Ammon's horn (tissue), 1 donor: ENCODE measurements at places on chromosomes 16 and 17.

- DNase-seq, result no peak
Observed at GRCh38 chr17:80397034-80397387, 18.0 kb upstream of the ENDOV start.

DNA sequence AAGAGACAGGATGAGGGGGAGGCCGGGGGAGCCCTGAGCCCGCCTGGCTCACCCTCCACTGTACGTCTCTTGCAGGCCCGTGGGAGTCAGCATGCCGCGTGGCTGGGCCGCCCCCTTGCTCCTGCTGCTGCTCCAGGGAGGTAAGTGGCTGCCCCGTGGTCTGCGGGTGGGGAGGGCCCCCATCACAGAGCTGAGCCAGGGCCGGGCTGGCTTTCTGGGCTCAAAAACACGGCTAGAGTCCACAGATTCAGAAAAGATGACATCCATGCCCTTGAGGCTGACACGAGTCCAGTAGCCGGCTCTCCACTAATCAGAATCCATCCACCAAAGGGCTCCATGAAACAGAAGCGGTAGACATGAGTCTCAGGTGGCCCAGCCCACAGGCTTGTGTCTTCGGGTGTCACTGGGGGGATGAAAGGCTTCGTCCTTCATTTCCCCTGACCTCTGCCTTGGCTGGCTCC lies 28.0 kb downstream of the IL21R start:
- no peak for DNase-seq

- DNase-seq, result no peak
Observed at GRCh38 chr17:75288770-75289114, 491 bp downstream of the SLC25A19 start.

- DNase-seq, result no peak
Observed at GRCh38 chr16:88888461-88889387, 22.3 kb upstream of the PABPN1L start.

DNA sequence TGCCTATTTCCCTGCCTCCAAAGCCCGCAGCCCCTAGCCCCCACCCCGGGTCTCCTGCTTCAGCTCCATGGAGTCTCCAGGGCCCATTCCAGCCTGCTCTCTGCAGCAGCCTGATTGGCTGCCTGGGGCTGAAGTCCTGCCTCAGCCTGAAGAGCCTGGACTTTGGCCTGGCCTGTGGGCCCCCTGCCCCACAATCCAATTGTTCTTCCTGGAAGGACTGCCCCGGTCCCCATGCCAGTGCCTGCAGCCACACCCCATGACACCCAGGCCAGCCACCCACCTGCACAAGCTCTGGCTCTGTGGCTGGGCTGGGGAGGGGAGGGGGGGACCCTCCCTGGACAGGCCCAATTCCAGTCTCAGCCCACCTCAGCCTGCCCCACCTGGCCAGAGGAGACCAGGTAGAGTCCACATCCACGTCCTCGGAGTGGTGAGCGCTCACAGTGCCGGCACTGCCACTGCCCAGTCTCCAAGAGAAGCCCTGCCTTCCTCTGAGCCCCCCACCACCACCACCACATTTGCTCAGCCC lies 12.3 kb downstream of the ENPP7 start:
- DNase-seq, result no peak

DNA sequence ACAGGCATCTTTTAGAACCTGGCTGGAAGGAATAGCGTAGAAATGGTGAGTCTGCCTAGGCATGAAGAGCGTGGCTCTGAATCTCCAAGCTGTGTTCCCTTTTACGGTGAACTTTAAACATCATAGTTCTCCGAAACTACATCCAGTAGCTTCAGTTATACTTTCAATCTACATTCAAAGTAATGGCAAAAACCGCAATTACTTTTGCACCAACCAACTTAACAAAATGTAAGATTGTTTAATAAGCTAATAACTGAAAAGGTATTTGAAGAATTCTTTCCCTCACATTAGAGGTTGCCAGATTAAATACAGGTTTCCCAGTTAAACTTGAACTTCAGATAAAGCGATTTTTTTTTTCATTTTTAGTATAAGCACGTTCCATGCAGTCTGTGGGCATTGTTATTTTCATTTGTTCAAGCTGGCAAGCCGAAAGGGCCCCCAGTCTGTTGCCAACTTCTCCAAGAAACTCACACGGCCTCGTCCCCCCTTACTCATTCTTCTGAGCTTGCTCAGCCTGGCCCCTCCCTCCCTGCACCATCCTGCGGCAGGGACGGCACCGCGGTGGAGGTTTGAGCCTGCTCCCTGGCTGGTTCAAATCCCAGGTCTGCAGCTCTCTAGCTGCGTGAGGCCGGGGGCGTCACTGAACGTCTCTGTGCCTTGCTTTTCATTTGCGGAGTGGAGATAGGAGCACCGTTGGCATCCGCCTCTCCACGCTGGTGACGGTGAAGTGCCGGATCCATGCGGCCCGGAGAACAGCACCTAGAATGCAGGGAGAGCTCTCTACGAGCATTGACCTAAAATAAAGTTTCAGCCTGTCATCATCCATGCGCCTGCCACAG lies 3.5 kb upstream of the MTHFSD start:
- no peak for DNase-seq

DNA sequence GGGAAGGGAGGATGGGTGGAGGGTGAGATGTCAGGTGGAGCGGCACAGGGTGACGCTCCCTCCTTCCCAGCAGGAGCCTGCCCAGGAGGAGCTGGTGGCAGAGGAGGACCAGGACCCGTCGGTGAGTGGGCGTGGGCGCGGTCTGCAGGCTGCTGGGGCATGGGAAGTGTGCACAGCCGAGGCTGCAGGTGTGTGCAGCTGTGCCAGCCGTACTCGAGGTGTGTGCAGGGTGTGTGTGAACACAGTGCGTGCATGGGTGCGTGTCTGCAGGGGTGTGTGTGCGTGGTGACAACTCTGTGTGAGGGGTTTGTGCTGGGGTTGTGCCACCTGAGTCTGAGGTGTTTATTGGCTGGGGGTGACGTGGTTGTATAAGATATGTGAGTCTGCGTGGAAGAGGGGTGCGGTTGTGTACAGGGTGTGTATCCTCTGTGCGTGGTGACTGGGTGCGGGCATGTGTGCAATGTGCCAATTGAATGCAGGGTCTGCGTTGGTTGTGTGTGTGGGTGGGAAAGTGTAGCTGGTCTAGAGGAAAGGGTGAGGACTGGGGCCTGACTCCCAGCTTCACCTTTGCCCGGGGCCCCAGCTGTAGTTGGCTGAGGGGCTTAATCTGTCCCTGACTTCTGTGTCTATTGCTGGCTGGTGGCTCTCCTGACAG lies 670 bp downstream of the TNFSF12 start:
- no peak for DNase-seq

DNA sequence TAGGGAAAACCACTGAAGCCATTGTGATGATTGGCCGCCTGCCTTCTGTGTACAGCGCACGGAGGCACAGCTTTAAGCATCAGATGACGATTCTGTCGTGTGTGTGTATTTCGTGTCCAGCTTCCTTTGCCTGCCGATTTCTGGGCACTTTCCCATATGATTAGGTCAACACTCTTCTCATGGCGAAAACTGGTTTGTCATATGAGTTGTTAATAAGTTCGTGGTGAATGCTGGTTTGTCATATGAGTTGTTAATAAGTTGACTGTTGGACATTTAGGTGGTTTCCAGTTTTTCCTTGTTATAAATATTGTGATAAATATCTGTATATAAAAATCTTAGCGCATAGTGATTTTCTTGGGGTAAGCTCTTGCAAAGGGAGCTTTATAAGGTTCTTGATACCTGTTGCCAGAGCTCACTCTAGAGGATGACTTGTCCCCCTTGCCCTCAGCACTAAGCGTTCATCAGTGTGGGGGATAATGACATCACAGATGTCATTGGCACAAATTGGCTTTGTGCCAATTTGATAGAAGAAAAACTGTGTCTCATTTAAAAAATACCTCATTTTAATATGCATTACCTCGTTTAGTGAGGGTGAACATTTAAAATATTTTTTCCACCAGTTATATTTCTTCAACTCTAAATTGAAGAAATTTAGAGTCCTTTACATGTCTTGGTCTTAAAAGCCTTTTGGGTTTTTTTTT lies 40.0 kb downstream of the PGS1 start:
- no peak for DNase-seq

DNA sequence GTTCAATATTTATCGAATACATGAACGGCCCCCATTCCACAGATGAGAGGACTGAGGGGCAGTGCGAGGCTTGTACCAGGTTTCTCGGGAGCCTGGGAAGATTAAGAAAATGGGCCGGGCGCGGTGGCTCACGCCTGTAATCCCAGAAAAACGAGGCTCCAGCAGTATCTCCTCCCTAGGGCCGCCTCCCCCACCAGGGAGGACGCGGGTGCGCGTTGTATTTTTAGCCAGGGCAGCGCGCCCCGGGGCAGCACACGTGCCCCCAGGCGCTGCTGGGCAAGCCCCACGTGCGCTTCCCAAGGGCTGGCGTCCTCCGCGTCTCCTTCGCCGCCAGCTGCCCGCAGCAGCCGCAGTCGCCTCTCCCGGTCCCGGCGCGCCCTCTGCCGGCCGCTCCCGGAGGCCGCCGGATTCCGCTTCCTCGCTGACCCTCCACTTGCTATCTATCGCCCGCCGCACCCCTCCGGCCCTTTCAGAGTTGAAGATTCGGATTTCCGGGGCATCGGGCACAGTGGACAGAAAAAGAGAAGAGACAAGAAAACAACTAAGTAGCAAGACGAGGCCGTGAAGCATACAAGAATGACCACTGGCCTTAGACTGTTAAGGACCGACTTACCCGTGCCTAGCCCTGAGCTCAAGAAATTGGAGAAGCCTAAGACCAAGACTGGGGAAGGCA lies 1.9 kb upstream of the YBX2 start:
- peak; percentile 83 for DNase-seq

- DNase-seq, result no peak
Observed at GRCh38 chr16:3478242-3478925, 16.9 kb downstream of the C16orf90 start.

- no peak for DNase-seq
Observed at GRCh38 chr17:64196601-64197000, 66.5 kb downstream of the TEX2 start.

DNA sequence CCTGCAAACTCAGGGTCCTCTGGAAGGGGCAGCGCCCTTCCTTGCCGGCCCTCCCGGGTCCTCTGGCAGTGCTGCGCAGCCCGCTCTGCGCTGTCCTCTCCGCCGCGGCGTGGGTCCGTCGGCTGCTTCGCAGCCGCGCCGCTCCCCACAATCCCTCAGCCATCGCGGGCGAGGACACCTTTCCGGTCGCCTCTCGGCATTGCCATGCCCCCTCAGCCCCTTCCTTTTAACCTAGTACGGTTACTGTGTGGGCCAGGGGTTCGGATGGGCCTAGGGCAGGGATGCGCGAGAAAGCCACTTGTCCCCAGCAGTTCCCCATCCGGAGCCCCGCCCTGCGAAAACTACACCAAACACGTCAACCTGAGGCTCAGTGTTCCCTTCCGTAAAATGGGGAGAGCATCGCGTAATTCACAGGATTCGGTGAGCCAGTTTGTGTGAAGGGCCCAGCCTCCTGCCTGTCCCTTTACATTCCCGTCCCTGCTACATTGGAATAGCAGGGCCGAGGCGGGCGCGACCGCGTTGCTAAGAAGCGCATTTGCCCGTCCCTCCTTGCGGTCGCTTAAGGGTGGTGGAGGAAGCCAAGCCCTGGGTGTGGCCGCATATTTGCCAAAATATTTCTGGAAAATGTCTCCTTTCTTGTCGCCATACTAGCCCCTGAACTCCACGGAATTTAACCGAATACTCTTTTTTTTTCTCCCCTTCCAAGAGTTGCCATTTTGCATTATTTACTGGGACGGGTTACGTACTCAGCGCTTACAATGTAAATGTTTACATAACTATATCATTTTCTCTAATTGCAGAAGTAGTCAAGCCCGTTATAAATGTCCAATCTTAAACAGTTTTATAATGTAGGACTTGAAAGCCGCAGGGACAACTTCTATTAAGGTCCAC lies 13.2 kb downstream of the COPZ2 start:
- DNase-seq, result peak; percentile 54

- no peak for DNase-seq
Observed at GRCh38 chr16:19225651-19226050, 57.6 kb downstream of the SYT17 start.

- DNase-seq, result no peak
Observed at GRCh38 chr17:47693731-47694580, at the start of gene TBKBP1. Gene TBKBP1 (plus strand): TSS chr17:47694161. CDS start chr17:47696113, 1,952 bp downstream.

DNA sequence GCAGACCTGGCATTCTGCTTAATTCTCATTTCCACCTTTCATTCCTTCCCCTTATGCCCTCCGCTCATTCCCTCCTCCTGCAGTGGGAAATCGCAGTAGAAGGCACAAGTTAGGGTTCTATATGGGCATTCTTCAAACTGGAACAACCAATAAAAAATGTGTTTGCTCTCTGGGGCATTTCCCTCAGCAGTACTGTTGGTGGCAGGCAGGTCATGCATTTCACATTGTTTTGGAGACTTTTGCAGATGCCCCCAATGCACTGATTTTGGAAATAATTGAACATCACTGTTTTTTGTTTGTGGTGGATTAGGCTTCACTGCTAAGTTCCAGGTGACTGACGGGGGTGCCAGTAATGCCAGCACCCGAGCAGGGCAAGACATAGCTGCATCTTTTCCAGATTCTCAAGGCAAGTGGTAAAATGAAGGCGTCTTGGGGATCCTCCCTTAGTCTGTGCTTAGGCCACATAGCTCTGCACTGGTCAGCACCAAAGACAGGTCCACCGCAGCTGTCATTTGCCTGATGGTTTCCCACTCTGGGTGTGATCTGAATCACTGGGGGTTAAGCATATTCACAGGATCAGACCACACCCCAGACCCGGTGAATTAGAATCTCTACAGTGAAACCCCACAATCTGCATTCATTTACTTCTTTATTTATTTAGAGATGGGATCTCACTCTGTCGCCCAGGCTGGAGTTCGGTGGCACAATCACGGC lies 304.5 kb downstream of the CPPED1 start:
- no peak for DNase-seq
